ENCODE measurements at places on chromosomes 5 and 9.
A peak's percentile ranks its signal among the peaks of the same experiment; 100 is the strongest.

GRCh38 chr5:27038476-27038875, at the start of gene CDH9:
CDH9 (minus strand) TSS chr5:27038586; CDS start chr5:26988333, 50,253 bp downstream.
- no peak for DNase-seq

DNA sequence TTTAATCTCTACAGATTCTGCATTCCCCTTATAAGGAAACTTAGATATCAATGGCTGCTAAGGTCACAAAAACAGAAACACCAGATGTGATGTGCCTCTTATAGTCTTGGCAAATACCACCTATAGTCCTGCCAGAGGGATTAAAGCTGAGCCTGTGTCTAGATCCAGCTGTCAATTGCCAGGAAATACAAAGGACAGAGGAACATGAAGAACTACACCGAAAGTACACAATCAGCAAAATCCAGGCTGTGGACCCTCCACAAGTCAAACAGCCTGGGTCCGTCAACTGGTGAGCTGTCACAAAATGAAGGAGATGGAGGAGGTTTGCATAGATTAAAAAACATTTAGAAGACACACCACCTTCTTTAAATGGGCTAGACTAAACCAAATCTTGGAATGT, 85.4 kb downstream of the KLF4 start:
- no peak for DNase-seq

GRCh38 chr9:85727500-85727899, 14.3 kb downstream of the AGTPBP1 start:
- DNase-seq = no peak

- DNase-seq = no peak
Measured at GRCh38 chr5:116577064-116577788, 2.6 kb upstream of the SEMA6A start.

DNA sequence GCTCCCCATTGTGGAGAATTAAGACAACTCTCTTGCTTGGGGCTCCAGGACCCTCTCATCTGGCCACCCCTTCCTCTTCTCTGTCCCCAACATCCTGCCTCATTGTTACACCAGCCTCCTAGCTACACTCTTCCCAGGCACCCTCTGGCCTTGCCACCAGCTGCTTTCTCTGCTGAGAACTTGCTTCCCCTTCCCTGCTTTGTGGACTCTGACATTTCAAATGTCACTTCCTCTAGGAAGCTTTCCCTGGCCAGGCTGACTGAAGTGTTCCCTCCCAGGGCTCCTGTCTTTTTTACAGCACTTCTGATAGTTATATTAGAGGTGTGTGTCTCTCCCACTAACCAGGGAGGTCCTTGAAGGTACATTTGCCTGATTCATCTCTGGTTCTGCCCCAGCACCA, 194.0 kb upstream of the KLF4 start:
- DNase-seq = no peak

DNA sequence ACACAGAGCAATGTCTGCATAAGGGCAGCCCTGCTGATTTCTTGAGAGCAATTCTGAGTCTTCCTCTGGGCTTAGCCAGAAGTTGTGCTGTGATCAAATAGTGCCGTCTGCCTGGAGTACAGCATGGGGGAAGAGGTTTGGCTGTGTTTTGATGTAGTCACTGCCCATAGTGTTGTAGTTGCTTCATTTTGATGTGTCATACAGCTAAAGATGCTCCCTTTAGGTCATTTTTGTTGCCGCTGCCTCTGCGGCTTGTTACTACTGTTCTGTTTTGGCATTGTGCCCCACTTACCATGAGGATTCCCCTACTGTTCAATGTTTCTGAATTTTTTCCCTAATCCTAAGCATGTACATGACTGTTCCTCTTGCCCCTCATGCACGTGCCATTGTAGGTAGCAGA, 23.0 kb downstream of the SLC36A1 start:
- DNase-seq = no peak

DNA sequence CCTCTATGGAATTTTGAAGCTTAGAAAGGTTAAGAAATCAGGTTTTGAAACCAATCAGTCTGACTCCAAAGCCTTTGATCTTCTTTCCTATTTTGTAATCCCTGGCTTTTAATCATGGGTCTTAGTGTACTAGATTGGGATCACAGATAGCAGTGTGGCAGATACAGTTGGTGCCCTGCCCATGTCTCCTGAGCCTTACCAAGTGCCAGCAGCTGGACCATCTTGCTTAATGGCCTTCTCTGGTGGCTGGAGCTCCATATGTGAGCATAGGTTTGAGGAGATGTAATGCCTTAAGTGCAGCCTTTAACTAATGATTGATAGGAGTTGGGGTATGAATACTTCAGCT, 16.7 kb upstream of the RIC1 start:
- peak; percentile 27 for DNase-seq

GRCh38 chr9:121627427-121627826, 24.0 kb upstream of the DAB2IP start:
- DNase-seq = no peak

- no peak for DNase-seq
Measured at GRCh38 chr9:78614892-78615291, 318.0 kb downstream of the PSAT1 start.

DNA sequence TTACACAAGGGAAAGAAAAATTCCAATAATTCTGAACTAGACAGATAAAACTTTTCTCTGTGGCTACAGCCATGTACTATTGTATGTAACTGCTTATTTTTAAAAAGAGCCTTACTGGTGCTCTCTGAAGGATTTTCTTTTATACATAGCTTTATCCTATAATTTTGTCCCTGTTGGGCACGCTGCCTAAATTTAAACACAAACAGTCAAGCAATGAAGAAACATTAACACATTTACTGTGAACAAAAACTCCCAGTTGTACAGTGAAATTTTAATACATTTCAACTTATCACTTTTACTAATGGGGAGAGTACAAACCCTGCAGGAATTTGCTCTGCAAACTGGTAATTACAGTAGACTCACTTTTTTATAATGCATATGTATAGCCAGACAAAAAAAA, 273.3 kb downstream of the BNC2 start:
- no peak for DNase-seq

GRCh38 chr9:28396058-28396457, 822.8 kb upstream of the C9orf72 start:
- DNase-seq = no peak

DNA sequence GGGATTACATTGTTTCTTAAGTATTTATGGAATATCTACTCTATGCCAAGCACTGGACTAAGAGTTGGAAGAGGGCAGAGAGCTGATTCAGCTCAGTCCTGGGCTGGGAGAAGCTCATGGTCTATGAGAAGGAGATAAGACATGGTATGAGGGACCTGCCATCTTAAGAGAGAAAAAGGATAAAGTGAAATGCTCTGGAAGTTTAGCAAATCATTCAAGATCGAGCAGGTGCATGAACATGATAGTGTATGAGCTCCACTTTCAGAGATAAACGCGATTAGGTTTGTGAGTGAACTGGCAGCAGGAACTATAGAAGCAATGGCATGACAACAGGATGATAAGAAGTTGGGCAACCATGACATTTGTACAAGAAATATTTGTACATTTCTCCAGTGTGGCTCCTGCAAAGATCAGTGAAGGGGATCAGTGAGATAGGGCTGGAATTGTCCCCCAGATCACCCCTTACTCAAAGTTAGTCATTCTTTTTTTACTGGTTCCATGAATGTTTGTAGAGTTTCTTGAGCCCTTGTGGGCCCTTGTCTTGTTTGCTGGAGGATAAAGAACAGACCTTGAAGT, 26.6 kb upstream of the CCDC180 start:
- DNase-seq = no peak

GRCh38 chr9:91146391-91147019, 215.2 kb downstream of the AUH start:
- DNase-seq = no peak

DNA sequence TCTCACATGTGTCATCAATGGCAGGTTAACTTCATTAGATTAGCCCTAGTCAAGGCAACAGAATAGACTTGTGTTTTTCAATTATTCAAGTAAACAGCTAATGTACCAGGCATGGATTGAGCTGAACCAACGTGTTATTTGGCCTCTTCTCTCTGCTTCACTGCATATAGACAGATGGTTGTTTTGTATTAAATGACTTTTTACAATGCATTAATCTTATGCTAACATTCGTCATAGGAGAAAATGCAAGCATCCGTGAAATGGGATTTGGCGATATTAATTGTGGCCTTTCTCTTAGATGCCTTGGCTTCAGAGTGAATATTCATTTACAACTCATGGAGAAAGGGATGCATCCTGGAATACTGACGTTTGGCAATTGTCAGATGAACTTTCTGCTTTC, 208.0 kb downstream of the KCTD16 start:
- no peak for DNase-seq

DNA sequence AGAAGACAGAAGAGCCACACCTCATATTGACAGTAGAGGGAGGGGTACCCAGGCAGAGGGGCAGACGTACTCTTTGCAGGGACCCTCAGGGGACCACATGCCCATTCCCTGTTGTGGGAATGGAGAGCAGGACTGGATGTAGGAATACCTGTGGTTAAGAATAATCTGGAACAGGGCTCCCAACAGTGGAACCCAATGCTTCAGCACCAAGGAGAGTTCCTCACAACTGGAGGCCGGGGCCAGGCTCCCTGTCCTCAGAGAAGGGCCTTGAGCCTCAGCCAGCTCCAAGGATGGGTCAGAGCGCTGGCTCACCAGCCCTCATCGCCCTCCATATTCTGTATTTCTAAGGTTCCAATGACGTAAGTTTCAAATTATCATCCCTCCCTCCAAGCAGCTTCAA, 7.4 kb upstream of the SHC3 start:
- DNase-seq = no peak

DNA sequence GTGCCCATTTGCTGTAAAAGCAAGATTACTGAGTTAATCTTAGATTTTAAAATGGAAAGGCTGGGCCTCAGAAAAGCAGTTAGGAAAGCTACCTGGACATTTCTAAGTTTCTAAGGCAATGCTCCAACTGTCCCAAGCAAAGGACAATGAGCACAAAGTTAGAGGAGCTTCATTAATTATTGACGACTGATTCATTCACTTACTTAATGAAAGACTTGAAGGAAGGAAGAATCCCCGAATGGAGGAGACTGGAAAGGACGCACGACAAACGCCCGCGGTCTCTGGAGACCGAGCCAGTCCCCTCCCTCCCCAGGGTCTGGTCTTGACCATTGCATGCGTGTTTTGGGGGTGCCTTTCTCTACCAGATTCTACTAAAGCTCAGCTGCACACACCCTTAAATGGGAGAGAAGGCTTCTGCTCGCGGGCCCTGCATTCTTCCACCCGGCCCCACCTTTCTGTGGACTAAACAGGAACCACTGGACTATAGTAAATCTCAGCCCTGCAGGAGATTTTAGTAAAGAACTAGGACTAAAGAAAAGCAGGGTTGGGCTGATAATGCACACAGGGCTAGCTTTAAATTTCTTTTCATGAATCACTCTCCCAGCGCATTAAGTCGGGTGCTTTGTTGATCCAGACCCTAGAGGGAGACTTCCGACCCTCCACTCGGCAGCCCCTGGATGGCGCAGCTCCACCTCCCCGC, 44.8 kb downstream of the CTSL start:
- DNase-seq = no peak

DNA sequence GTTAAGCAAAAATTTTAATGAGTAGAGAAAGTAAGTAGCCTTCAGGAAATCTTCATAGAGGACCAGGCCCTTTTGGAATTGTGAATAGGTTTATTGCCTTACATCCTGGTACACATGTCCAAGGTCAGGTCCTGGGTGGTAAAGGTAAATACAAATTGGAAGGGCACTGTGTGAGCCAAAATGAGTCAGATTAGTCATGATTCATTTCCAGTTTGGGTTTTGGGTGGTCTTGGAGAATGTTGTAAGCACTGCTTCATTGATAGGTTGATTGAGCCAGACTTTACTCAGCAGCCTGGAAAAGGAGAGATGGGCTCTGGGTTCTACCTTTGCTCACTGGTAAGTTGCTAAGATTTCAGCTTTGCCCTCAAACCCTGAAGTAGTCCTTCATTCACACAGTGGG, 82.5 kb upstream of the ZNF169 start:
- no peak for DNase-seq

DNA sequence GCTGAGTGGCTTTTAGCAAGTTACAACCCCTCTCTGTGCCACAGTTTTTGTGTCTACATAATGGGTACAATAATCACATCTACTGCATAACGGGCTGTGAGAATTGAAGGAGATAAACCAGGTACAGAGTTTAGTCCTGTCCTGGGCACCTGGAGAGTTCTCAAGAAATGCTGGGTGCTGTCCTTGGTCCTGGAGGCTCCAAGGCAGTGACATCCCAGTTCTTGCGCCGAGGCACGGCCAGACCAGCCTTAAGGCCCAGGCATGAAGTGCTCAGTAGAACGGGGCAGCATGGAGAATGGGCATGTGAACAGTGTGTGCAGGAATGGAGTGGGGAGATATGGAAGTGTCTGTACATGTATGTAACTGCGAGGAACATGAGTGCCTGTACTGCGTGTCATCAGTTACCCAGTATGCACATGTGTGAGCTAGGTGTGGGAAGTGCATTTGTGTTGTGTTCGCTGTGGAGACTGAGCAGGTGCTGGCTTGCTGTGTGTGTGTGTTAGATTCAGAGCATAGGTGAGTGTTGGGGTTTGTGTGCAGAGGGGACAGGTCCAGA, 6.3 kb upstream of the UNC5A start:
- DNase-seq = no peak

GRCh38 chr5:141483902-141484301, 928 bp upstream of the PCDHGC4 start:
- DNase-seq = no peak

DNA sequence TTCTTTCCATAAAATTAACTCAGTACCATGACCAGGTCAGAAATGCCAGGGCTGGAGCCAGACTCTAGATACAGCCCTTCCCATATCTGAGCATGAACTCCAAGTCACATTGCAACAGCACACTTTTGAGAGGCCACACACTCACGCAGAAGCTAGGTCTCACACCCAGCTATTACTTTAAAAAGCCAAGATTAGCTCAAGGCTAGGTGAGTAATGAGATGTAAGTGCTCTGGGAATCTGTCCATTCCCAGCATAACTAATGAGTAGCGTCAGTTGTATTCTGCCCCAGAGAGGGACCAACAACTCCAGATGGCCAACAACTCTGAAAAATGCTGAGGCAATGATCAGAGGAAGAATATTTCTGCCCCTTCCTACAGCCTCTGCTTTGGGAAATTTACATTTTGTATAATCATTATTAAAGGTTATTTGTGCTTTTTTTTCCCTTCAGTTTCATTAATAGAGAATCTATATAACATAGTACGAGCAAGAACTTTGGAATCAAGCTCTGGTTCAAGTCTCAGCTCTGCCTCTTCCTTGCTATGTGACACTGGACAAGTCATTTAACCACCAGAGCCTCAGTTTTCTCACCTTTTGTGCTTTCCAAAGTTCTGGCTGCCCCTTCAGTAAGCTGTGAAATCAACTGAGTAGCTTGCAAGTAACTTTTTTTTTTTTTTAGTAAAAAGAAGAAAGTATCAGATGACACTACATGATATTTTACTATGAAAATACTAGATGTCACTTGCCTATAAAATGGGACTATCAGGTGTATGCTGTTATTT, 118.3 kb downstream of the NR6A1 start:
- DNase-seq = no peak

GRCh38 chr5:87686975-87687374, 274.2 kb upstream of the CCNH start:
- no peak for DNase-seq

DNA sequence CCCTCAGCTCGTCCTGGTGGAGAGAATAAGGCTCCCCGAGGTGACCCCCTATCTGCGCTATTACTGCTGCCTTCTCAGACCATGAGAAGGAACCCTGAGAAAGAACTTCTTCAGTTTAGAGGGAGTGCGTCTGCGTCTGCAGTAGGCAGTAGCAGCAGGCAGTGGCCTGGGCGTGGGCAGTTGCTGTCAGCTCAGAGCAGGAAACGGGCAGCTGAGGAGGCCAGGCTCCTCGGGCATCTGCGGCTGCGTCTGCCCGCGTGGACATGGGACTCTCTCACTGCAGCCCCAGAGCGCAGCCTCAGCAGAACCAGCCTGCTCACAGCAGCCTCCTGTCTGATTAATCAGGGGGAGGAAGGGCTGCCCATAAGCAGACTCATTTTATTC, 49.8 kb upstream of the FCN1 start:
- peak; percentile 13 for DNase-seq

Data from WERI-Rb-1 (cell line).